ENCODE measurements at places on chromosomes 6 and 20. TPM values are rescaled to one million over a fixed set of nuclear protein-coding genes. Genes with fewer than 3 reads are reported as not detected.

DNA sequence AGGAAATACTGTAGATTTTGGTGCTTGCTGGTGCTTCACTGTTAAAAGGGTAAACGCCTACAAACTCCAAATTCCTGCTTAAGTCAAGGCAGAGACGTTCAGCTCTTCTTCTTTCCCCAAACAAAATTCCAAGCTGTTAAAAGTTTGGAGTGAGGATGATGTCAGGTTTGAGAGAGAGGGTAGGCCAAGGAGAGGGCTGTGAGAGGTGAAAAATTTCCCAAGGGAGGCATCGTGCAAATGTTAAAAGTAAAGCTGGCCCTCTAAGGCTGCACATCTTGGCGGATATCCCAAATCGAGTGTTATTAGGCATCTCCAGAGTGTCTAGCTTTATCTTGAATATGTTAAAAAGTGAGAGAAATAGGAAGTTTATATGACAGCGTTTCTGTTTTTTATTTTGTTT is 651.8 kb downstream of the QKI start:
- no peaks in the 10 kb centered on the region for H3K4me1 ChIP-seq
- no peak for DNase-seq
- H3K27ac ChIP-seq = no peak overlapping the region
- no peak overlapping the region for H3K4me3 ChIP-seq
- H3K27me3 ChIP-seq = no peaks in the 10 kb centered on the region

GRCh38 chr20:47354714-47355488 is 1.6 kb downstream of the ZMYND8 start:
- H3K27me3 ChIP-seq = no peaks in the 10 kb centered on the region
- peak overlapping the region; percentile 94 for H3K27ac ChIP-seq
- H3K36me3 ChIP-seq = peaks cover 12% of the 10 kb centered on the region
- H3K4me3 ChIP-seq = peak overlapping the region; percentile 81

GRCh38 chr6:86017236-86017635 is 374.6 kb upstream of the SYNCRIP start:
- no peaks in the 10 kb centered on the region for H3K4me1 ChIP-seq
- no peak for DNase-seq
- no peak overlapping the region for H3K27ac ChIP-seq
- H3K27me3 ChIP-seq = no peaks in the 10 kb centered on the region
- H3K4me3 ChIP-seq = no peak overlapping the region

DNA sequence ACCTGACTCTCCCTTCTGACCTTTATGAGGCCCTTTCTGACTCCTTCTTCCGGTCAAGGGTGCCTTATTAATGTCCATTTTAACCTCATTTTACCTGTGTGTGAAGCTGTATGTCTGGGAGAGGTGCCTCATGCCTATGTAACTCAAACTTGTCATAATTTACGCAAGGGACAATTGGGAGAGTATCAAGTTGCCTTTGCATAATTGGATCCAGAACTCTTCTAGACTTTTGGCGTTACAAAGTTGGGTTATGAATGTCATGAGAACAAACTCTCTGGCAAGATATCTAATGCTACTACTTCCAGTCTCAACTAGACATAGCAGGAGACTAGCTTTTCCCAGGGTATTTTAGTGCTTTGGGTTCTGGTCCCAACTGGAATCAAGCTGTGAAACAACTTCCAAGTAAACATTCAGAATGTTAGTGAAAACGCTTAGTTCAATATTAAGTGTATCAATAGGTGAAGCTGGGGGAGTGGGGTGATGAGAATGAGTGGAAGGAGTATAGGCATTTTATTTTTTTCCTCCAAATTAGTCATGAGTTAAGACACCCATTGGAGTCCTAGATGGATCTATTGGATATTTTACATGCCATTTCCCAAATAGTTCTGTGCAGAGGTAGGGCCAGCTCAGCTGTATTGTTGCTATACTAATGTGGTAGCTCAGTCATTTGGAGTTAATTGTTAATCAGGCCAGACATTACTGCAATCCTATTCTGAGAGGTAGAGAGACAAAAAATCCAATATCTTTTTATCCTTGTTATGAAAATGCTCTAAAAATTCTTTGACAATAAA is 159.9 kb downstream of the TFAP2B start:
- no peak overlapping the region for H3K27ac ChIP-seq
- H3K27me3 ChIP-seq = no peaks in the 10 kb centered on the region
- no peak for DNase-seq
- no peaks in the 10 kb centered on the region for H3K4me1 ChIP-seq

GRCh38 chr6:105137388-105137787 is 42.4 kb downstream of the POPDC3 start:
- peaks cover 77% of the 10 kb centered on the region for H3K27me3 ChIP-seq
- no peaks in the 10 kb centered on the region for H3K36me3 ChIP-seq
- DNase-seq = no peak
- H3K27ac ChIP-seq = no peak overlapping the region

DNA sequence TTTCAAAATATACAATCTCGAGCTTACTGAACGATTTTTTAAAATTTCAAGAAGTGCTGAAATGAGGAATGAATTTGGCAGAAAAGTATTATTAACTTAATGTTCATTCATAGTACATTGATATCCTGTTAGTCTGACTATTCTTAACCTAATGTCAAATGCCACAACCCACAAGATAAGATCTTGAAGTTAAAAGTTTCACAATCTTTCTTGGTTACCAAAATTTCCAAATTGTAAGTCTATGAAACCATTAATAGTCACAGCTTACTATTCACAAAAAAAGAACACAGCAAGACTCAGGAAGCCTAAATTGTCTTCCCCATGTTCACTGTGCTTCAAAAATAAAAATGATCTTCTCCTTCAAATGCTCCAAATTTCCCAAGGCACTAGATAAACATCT is 71.3 kb downstream of the HACE1 start:
- H3K4me1 ChIP-seq = peaks cover 44% of the 10 kb centered on the region
- peak overlapping the region; percentile 71 for H3K27ac ChIP-seq
- no peak for DNase-seq
- peaks cover 18% of the 10 kb centered on the region for H3K36me3 ChIP-seq
- H3K27me3 ChIP-seq = no peaks in the 10 kb centered on the region

DNA sequence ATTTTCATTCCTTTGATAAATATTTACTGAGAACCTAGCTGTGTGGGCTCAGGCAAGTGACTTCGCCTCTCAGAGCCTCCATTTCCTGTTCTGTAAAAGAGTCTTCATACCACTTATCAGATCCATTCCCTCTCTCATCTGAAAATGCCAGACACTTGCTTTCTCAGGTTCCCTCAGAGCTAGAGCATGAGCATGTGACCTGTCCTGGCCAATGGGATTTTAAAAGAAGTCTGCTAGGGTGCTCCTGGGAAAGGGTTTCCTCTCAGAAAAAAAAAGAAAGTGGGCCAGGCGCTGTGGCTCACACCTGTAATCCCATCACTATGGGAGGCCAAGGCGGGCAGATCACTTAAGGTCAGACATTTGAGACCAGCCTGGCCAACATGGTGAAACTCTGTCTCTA is 5.3 kb downstream of the KCNB1 start:
- H3K4me3 ChIP-seq = no peak overlapping the region
- H3K27me3 ChIP-seq = peaks cover 39% of the 10 kb centered on the region
- H3K4me1 ChIP-seq = no peaks in the 10 kb centered on the region
- no peaks in the 10 kb centered on the region for H3K36me3 ChIP-seq
- H3K27ac ChIP-seq = no peak overlapping the region

DNA sequence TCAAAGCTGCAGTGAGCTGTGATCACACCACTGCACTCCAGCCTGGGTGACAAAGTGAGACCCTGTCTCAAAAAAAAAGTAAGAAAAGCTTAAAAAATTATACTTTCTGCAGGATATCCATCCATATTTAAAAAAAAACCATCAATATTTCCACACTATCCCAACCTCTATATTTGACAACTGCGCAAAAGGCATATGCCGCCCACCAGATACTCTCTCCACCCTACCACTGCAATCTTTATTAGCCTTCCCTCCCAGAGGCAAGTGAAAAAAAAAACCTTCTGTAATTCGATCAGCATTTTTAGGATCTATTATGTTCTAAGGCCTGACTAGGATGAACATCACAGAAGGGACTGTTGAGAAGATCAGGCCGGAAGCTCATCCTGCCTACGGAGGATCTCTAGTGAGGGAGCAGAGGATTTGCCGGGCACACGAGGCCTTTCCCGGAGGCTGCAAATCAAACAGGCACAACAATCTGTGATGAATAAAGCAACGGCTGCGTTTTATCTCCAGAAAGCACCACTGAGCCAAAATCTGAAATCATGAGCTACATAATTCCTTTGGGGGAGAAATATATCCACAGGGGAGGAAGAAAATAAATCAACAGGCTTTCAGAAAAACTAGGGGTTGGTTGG is 65.9 kb downstream of the GFOD1 start:
- H3K27me3 ChIP-seq = peaks cover 2% of the 10 kb centered on the region
- H3K36me3 ChIP-seq = no peaks in the 10 kb centered on the region
- no peak overlapping the region for H3K27ac ChIP-seq
- DNase-seq = no peak

DNA sequence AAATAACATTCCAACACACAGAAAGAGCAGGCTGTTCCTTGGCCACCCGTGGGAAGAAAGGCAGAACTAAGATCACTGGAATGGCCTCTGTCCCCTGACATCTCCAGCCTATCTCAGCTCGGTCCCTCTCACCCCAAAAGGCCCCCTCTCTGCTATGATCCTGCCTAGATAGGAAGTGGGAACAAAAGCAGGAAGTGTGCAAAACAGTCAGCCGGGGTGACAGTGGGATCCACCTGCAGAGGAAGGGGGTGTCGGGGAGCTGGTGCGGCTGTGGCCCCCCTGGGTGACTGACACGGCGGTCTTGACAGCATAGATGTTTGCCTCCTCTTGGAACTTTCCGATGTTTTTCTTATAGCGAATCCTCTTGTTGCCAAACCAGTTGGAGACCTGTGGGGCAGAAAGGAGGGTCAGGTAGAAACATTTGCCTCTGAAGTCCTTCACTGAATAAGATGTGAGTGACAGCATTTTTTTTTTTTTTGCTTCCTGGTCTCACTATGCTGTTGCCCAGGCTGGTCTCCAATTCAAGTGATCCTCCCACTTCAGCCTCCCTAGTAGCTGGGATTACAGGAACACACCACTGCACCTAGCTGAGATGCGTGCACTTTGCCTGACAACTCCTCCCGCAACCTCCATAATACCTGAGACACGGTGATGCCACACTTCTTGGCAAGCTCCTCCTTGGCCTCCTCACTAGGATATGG is 2.8 kb downstream of the PBX2 start:
- H3K27ac ChIP-seq = peak overlapping the region; percentile 91
- no peak for DNase-seq
- no peaks in the 10 kb centered on the region for H3K27me3 ChIP-seq
- peaks cover 43% of the 10 kb centered on the region for H3K4me1 ChIP-seq

GRCh38 chr6:32794510-32794909 is 22.3 kb downstream of the HLA-DOB start:
- no peak for DNase-seq
- H3K4me1 ChIP-seq = peaks cover 25% of the 10 kb centered on the region
- H3K36me3 ChIP-seq = no peaks in the 10 kb centered on the region
- peaks cover 79% of the 10 kb centered on the region for H3K27me3 ChIP-seq
- H3K27ac ChIP-seq = no peak overlapping the region

DNA sequence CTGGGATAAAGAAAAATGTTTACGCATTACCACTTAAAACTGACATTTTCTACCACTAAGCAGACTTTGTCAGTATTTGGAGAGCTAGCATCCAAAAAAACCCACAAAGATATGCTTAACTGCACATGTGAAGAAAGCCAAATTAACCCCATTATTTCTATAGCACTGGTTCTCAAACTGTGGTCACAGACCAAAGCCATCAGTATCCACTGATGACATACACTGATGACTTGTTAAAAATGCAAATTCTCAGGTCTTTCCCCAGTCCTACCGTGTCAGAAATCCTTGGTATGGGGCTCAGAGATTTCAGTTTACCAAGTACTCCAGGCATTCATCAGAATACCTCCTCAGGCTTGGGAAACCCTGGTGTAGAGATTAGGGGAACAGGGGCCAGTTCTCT is 230.2 kb downstream of the PTPRK start:
- no peaks in the 10 kb centered on the region for H3K36me3 ChIP-seq
- H3K27ac ChIP-seq = no peak overlapping the region

DNA sequence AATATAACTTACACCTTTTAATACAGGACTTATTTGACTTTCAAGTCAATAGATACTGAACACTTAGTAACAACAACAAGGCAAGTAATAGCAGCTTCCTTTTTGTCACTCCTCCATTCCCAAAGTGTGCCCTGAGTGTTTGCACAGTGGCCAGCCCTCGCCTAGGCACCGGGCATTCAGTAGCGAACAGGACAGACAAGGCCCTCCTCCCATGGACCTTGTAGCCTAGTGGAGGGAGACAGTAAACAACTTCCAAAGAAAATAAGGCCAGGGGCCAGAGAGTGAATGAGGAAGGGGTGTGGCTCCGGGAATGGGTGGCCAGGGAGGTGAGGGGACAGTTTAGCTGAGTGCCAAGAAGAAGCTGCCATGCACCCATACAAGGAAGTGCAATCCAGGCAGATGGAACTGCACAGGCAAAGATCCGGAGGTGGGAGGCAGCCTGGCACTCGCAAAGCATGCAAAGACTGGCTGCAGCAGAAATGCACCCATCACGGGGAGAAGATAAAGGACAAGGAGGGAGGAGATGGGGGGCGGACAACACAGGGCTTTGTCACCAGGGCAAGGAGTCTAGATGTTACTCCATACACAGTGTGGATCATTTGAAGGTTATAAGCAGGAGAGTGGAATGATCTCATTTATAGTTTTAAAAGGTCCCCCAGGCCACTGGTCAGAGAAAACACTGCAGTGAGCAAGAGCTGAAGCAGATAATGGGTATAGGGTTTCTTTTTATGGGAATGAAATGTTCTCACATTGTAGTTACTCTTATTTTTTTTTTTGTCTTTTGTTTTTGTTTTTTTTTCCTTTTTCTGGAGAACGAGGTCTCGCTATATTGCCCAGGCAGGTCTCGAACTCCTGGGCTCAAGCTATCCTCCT is 32.2 kb downstream of the ATP9A start:
- no peak overlapping the region for H3K4me3 ChIP-seq
- H3K36me3 ChIP-seq = no peaks in the 10 kb centered on the region
- no peak overlapping the region for H3K27ac ChIP-seq
- DNase-seq = no peak
- peaks cover 4% of the 10 kb centered on the region for H3K4me1 ChIP-seq
- peaks cover 3% of the 10 kb centered on the region for H3K27me3 ChIP-seq

- H3K27me3 ChIP-seq = no peaks in the 10 kb centered on the region
- H3K4me3 ChIP-seq = no peak overlapping the region
- no peak overlapping the region for H3K27ac ChIP-seq
- no peaks in the 10 kb centered on the region for H3K36me3 ChIP-seq
- H3K4me1 ChIP-seq = no peaks in the 10 kb centered on the region
These were observed 744.1 kb downstream of the DHX35 start for GRCh38 chr20:39706184-39706663.

- no peaks in the 10 kb centered on the region for H3K36me3 ChIP-seq
- H3K27ac ChIP-seq = no peak overlapping the region
- no peak for DNase-seq
These were observed 53.7 kb downstream of the ANKRD60 start for GRCh38 chr20:58174708-58175280.

The PTCHD4 gene
- not detected for total RNA-seq

The SRSF12 gene
- not detected for total RNA-seq

The DPPA5 gene
- total RNA-seq = not detected

The RIN2 gene
- total RNA-seq = not detected

The RIMS4 gene
- total RNA-seq = not detected

The ATP6V1G2 gene
- 2.7 TPM for total RNA-seq

The GNAS-AS1 gene
- total RNA-seq = 0.65 TPM

The TCP1 gene
- 203 TPM for total RNA-seq

The SLC22A3 gene
- not detected for total RNA-seq

Measured in activated CD4-positive, alpha-beta memory T cell treated with anti-CD3 and anti-CD28 coated beads, Interleukin-2, amount 10 ng/mL, durations not matched to agents 7 days and 5 days (primary cell).